WERI-Rb-1 (cell line): ENCODE measurements at places on chromosomes 2 and 18.

DNA sequence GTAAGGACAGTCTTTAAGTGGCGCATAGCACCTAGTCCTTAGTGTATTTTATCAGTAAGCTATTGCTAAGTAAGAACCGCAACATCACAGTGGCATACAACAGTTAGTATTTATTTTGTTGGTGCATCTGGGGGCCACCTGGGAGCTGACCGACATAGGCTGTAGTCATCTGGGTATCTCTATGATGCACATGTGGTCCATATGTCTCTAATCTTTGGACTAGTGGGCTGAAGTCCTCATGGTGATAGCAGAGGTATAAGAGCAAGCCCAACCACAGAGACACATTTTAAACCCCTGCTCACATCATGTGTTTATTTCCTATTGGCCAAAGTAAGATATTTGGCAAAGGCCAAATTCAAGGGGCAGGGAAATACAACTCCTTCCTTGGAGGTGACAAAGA lies 2.9 kb downstream of the CAMKMT start:
- no peak for DNase-seq

GRCh38 chr2:120455390-120455789 lies 109.5 kb downstream of the INHBB start:
- DNase-seq = no peak

DNA sequence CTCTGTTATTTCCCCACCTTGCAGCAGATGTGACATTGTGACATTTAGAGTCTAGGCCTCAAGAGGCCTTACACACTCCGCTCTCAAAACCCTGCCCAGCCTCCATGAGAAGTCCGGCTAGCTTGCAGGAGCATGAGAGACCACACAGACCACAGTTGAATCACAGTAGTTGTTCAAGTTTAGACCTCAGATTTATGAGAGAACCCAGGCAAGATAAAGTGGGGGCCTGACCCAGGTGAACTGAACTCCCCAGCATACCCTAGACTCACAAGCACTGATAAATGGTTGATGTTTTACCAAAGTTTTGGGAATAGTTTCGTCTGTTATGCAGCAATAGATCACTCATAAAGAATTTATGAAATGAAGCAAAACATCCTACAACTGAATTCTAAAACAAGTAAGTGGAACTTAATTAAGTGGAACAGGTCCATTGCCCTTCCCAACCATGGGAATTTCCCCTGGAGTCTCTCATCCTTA lies 4.7 kb upstream of the STAT1 start:
- no peak for DNase-seq

DNA sequence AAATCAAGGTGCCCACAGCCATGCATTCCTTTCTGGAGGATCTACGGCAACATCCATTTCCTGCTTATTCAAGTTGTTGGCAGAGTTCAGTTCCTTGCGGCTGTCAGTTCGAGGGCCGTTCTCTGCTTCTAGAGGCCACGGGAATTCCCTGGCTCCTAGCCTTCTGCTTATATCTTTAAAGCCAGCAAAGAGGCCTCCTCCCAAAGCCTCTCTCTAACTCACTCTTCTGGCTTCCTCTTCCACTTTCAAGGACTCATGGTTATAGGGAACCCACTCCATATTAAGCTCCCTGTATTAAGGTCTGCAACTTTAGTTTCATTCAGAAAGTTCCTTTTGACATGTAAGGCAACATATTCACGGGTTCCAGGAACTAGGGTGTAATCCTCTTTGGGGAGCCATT lies 150.1 kb upstream of the RMP24 start:
- DNase-seq = no peak

DNA sequence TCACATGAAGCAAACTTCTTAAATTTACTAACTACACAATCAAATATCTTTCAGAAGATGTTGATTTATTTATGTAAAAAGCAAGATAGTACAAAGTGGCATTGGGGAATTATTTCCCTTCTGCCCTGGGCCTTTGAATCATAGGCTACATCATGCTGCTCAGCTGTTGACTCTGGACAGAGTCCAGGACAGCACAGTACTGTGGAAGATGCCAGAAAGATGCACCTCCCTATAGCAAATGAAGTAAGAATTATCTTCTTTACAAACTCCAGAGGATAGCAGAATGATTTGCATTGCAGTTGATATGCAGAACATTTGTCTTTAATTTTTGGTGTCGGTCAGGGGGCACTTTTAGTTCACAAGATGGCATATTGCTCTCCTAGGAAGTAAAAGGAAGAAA lies 1354.5 kb upstream of the ZEB2 start:
- DNase-seq = no peak
